ENCODE measurements at places on chromosomes 13 and 19.

DNA sequence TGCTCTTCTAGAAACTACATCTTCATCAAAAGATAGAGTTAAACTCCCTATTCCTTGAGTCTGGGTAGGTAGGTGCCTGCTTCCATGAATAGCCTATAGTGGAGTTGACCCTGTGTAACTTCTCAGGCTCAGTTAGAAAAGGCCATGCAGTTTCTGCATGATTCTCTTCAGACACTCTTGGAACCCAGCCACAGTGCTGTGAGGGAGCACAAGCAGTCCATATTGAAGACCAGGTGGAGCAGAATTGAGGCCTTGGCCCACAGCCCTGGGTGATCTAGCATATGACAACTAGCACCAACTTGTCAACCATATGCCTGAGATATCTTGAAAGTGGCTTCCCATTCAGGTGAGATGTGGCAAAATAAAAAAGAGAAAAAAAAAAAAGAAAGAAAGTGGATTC lies 10.3 kb upstream of the PAN3 start:
- no peak for DNase-seq

DNA sequence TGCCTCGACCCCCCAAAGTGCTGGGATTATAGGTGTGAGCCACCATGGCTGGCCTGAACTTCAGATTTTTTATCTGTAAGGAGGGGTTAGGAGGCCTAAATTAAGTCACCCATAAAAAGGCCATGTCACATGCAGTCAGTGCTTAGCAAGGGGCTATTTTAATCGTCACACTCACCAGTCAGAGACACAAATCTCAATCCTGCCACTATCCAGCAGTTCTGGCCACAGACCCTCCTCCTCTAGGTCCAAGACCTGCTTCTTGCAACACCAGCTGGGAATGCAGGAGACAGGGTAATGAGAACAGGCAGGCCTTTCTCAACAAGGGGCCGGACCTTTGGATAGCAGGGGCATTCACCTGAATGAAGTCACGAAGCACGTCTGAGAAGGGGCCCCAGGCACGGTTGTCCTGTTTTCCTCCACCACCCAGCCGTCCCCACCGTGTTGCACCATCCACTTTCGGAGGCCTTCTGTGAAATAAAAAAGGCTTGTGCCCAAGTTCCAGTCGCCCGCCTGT lies 1.4 kb downstream of the FBXO27 start:
- DNase-seq = no peak

GRCh38 chr13:88153353-88153752 lies 482.2 kb downstream of the SLITRK5 start:
- DNase-seq = no peak

- no peak for DNase-seq
Observed at GRCh38 chr19:55287361-55288079, 3.7 kb downstream of the BRSK1 start.
